ENCODE measurements at places on chromosomes 4 and X. TPM values are rescaled to one million over a fixed set of nuclear protein-coding genes. Genes with fewer than 3 reads are reported as not detected.

Gene ALPK1
- 2.3 TPM for polyA plus RNA-seq

Gene TMEM156
- polyA plus RNA-seq: 26.9 TPM

Gene MAGEA10
- polyA plus RNA-seq: not detected

Gene NPNT
- not detected for polyA plus RNA-seq

Gene KCTD8
- polyA plus RNA-seq: not detected

Gene APELA
- polyA plus RNA-seq: not detected

GRCh38 chrX:150581093-150581775 lies 12.8 kb downstream of the MTM1 start:
- no peak for DNase-seq

DNA sequence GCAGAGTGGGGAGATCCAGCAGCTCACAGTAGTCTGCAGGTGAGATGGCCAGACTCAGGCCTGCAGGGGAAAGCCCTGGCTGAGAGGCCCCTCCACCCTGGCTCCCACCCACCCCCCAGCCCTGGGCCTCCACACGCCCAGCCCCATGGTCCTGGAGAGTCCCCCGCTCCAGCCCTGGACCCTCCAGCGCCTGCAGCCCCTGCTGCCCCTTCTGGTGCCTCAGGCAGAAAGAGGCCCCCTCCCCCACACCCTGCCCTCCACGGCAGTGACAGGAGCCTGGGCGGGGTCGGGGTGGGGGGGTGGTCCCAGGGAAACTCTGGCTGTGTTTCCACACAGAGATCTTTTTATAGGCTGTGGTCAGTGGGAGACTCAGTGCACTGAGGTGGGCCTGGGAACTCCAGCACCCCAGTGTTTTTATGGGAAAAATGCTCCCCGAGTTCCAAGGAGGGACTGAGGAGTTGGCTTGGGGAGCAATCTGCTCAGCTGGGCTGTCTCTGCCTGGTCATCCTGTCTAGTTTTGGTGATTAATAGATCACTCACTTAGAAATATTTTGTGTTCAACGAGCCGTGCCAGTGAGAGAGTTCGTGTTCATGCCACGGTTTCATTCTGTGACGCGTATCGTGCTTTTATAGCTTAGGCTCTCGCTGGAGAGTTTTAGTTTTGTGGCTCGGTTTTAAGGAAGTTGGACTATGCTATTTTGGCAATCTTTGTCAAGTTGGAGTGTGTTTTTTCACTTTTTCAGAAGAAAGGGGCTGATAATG lies 53.1 kb upstream of the HGFAC start:
- no peak for DNase-seq

- no peak for DNase-seq
Measured at GRCh38 chrX:11103006-11103405, 8.1 kb upstream of the HCCS start.

GRCh38 chr4:167943872-167944505 lies 148.3 kb upstream of the ANXA10 start:
- no peak for DNase-seq

DNA sequence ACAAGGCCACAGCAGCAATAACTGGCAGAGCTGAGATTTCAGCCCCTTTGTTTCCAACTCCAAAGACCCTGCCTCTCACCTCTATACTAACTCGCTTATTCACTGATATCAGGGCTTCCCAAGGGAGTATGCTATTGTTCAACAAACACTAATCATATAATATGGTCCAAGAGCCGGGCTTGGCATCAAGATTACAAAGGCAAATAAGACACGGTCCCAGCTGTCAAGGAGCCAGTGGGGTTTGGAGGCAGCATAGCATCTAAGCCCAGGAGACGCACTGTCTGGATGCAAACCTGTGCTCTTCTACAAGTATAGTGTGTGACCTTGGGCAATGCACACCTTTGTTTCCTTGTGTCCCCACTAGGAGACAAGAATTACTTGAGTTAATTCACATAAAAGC lies 28.7 kb downstream of the PAPSS1 start:
- DNase-seq: no peak

- no peak for DNase-seq
Measured at GRCh38 chr4:181592221-181592745, 650.9 kb upstream of the TENM3 start.

DNA sequence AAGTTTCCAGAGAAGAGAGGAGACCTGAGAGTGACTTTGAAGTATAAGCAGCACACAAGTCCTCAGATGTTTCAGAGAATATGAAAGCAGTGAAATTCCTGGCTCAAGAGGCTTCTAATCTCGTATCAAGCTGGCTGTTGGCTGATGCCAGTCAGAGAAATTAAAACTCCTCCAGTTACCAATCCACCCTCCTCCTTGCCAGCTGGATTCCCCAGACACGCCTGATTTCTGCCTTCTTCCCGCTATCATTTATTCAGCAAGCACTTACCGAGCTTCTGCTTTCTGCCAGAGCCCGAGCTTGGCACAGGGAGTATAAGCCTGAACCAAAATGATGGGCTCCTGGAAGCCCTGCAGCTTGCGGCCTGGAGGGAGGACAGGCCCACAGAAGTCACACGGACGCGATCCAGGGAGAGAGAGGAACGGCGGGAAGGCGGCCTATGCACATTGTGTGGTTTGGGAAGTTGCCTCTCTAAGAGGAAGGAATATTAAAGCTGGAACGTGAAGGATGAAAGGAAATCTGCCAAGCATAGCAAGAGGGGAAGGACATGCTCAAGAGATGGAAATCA lies 102.4 kb upstream of the TBL1X start:
- no peak for DNase-seq
